Hypothalamus (tissue), 51 donors: ENCODE measurements at places on chromosomes 2 and 18.

DNA sequence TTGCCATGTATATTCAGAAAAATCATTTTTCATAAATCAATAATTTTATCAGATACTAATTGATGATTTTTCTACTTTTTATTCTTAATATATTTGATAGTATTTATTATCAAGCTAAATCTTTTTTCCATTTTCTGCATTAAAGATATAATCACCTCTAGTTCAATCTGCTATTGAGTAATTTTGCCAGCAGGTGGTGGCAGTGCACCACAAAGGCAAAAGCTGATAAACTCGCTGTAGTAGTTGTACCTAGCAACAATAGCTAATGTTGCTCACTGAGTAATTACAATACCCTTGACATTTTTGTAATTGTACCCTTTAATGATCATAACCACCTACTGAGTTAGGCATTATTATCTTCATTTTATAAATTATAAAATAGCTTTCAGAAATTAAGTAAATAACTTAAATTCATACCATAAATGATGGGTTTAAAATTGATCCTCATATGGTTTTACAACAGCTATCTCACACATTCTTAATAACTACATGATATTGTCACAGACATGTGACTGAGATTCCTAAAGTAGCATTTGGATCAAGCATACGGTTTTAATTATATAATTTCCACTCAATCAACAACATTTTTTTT, 52.0 kb upstream of the CALCRL start:
- no peak for DNase-seq

GRCh38 chr2:60549238-60549927, 4.1 kb downstream of the BCL11A start:
- no peak for DNase-seq

DNA sequence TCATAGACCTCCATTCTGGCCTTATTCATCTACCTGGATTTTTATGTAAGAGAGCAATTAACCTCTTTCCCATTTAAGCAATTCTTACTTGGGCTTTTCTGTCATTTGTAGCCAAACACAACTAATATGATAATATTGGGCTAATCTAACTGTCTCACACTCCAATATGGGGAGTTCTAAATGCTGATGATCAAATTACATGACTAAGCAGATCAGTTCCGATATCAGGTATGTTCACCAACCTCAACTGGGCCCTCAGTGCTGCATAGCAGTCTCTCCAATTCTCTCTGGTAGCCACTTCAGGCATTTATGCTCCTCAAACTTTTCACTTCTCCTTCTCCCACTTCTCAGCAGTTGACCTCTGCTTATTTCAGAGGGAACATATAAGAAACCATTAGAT, 61.0 kb upstream of the VPS54 start:
- DNase-seq, result no peak

GRCh38 chr2:64860276-64860885, 128.8 kb upstream of the SLC1A4 start:
- DNase-seq, result no peak

DNA sequence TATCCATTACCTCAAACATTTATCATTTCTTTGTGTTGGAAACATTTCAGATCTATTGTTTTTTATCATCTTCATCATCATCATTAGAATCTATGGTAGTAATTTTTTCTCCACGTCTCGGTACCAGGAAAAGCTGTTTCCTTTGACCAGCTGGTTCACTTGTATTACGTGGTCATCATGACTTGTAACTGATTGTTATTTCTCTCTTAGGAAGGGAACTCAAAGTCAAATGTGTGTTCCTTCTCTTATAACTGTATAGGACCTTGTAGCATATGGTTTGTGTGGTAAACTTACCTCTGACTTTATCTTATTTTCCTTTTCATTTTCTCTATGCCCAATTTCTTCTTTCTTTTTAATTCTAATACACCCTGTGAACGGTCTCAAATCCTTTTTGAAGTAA, 16.5 kb downstream of the NCOA1 start:
- DNase-seq, result no peak

- DNase-seq, result no peak
These were observed 4.3 kb downstream of the REL start for GRCh38 chr2:60885683-60886082.

DNA sequence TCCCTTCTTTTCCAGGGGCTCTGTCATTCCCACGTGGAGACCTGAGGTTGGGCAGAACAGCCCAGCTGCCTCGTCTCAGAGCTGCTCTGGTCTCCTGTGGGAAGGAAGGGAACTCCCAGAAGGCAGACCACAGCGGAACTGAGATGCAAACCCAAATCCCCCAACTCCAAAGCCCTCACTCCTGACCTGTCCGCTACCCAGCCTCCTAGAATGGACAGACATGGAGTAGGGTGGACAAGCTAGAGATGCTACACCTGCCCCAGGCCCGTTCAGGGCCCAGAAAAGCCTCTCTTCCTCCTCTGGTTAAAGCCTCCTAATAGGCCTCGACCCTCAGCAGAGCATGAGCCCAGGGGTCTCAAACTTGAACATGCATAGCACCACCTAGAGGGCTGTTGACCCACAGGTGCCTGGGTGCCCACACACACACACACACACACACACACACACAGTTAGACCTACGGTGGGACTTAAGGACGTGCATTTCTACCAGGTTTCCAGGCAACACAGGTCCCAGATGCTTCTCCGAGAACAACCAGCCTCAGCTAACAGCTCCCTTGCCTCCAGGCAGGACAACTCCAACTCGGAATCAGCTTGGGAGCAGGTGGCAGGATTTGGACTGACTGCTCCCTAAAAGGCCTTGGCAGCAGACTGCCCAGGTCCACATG, 93.5 kb downstream of the TNS1 start:
- no peak for DNase-seq

- no peak for DNase-seq
These were observed 3.0 kb downstream of the WDR75 start for GRCh38 chr2:189444322-189444721.

GRCh38 chr18:40382197-40382596, 1572.8 kb upstream of the PIK3C3 start:
- no peak for DNase-seq

- no peak for DNase-seq
These were observed 41.6 kb downstream of the ANKRD44 start for GRCh38 chr2:197268786-197269584.

GRCh38 chr2:100887713-100888495, 68.0 kb downstream of the NPAS2 start:
- DNase-seq, result peak; percentile 12
